Spinal cord (tissue), 10 donors: ENCODE measurements at places on chromosomes 1 and 21. TPM values are rescaled to one million over a fixed set of nuclear protein-coding genes. Genes with fewer than 3 reads are reported as not detected.

The KCNAB2 gene
- 7.5 TPM for total RNA-seq

The NPL gene
- total RNA-seq: 60.3 TPM

The ARHGAP30 gene
- total RNA-seq: 4.2 TPM

The GDAP2 gene
- 29.8 TPM for total RNA-seq

DNA sequence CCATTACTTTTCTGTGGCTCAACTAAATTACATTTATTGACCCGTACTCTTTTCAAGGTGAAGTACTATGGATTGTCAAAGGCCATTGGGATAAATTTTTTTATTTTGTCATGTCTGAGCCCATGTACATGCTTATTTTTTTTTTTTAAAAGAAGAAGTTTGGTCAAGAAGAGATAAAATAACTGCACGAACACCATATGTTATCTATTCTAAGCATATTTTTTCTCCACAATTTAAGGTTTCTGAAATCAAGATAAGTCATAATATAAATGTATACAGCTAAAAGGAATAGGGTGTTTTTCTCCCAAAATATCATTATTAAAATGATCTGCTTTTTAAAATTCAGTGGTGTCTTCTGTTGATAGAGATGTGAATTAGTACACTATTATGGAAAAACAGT lies 35.0 kb upstream of the SH2D1B start:
- no peak overlapping the region for H3K4me3 ChIP-seq
- no peak for DNase-seq
- no peak overlapping the region for H3K27ac ChIP-seq
- H3K36me3 ChIP-seq: no peaks in the 10 kb centered on the region
- H3K27me3 ChIP-seq: no peaks in the 10 kb centered on the region

DNA sequence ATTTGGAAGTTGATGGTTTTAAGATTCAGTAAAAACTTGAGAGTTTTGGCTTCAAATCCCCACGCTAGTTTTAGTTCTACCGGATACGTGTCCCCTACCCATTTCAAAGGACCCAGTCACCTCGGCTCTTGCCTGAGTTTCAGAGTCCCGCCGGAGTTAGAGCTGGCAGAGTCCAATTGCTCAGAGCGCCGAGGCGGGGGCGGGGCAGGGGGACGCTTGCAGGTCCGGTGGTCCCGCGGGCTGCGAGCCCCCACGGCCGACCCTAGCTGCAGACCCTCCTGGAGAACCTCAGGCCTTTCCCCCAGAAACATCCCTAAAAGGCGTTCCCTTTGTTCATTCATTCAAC lies 765 bp upstream of the VPS45 start:
- no peaks in the 10 kb centered on the region for H3K27me3 ChIP-seq
- DNase-seq: no peak
- peak overlapping the region; percentile 97 for H3K27ac ChIP-seq
- peak overlapping the region; percentile 81 for H3K4me3 ChIP-seq

- no peak for DNase-seq
- no peak overlapping the region for H3K27ac ChIP-seq
- no peak overlapping the region for H3K4me3 ChIP-seq
- no peaks in the 10 kb centered on the region for H3K4me1 ChIP-seq
- H3K36me3 ChIP-seq: peaks cover 50% of the 10 kb centered on the region
Observed at GRCh38 chr21:46411236-46411635, 47.5 kb upstream of the DIP2A start.

DNA sequence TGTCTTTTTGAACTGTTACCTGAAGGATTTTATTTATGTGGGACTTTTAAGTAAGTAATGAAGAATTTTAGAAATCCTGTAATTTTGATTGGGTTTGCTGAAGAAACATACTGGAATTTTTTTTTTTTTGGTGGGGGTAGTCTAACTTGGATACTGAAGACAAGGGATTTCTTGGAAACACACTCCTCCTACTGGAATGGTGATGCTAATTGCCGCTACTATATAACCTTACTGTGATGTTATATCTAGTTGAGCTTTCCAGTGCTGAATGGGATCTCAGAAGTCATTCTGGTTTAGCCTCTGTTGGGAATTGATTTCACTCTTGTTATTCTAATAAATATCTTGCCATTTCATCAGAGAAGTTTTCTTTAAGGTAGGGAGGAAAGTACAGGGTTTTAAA lies 8.4 kb downstream of the PPP2R5A start:
- no peak overlapping the region for H3K4me3 ChIP-seq
- no peak for DNase-seq
- no peaks in the 10 kb centered on the region for H3K36me3 ChIP-seq
- H3K27ac ChIP-seq: no peak overlapping the region
- peaks cover 5% of the 10 kb centered on the region for H3K4me1 ChIP-seq
- H3K27me3 ChIP-seq: no peaks in the 10 kb centered on the region
